ENCODE measurements at places on chromosomes 13 and 19.

- DNase-seq = peak; percentile 54
Measured at GRCh38 chr19:52138278-52138982, 1.3 kb downstream of the ZNF616 start.

GRCh38 chr19:4266253-4267000 lies 12.6 kb upstream of the SHD start:
- DNase-seq = no peak

DNA sequence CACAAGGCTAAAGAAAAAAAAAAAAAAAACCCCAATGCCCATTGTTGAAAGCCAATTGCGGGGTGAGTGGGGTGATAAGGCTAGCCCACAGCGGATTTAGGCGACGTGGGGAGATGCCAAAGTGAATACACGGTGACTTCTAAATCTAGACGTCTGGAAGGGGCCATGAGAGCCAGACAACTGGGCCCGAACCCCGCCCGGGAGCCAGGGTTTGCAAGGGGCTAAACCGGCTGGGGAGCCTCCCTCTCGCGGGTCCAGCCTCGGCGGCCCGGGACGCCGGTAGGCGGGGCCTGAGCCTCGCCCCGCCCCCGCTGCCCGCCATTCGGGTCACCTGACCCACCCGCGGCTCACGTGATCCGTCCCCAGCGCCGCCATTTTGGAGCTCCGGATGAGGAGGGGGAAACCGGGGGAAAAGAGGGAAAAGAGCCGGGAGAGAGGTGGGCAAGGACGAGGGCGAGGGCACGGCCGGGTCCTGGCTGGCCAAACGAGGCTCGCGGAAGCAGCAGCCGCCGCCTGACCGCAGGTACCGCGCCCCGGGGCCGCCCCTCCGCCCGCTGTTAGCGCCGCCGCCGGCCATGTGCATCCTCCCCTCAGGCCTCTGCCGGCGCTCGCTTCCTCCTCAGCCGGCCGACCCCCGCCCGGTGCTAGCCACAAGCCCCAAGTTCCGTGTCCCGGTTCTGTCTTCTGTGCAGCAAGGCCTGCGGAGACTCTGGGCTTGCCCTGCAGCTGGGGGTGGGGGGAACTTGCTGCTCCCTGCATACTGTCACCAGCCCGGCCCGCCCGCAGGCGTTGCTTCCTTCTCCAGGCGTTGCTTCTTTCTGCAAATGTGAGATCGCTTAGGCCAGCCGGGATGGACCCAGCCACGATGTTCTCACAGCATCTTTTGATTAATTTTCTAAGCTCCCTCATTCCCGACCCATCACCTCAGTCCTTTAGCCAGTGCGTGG lies at the start of gene ZNF507:
TSS of gene ZNF507 (plus strand) at position 350 of the 947 bp plus-strand sequence. CDS start 7,221 bp downstream, outside the sequence.
- DNase-seq = peak; percentile 61

GRCh38 chr13:37187105-37187504 lies 81.6 kb upstream of the CSNK1A1L start:
- no peak for DNase-seq

- peak; percentile 5 for DNase-seq
Measured at GRCh38 chr13:97753942-97754670, 199.4 kb upstream of the IPO5 start.
